ENCODE measurements at places on chromosomes 11 and 22.

DNA sequence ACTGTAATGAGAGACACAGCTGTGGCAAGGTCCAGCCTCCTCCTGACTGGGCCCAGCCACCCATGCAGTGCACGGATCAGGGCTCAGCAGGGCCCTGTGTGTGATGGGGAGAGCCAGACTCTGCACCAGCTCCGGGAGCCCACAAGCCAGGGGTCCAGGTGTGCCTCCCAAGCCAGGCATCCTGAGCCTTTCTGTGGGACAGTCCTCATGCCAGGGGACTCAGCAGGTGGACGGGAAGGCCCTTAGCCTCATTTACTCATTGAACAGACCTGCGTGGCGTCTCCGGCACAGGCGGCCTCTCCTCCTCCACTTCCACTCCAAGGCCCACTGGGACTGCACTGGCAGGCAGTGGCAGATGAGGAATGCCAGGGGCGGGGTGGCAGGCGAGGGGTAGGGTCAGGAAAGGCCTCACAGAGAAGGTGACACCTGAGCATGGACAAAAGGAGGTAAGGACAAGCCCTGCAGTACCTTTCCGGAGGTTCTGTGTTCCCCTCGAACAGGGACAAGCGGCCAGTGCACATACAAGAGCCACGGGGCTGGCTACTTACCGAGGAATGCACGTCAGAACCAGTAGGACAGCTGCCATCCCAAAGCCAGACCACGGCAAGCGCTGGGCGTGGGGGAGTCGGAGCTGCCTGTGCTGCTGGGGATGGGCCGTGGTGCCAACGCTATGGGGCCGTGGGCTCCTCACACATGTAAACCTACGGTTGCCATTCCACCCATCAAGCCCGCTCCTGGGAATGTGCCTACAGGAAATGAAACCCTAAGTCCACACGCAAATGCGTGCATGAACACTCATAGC lies 52.7 kb downstream of the IGF2 start:
- no peak for DNase-seq

GRCh38 chr22:29268511-29269229 lies 602 bp downstream of the EWSR1 start:
- no peak for DNase-seq

GRCh38 chr11:64196626-64197025 lies 9.9 kb upstream of the FERMT3 start:
- DNase-seq = no peak

GRCh38 chr11:129723761-129724162 lies 91.9 kb upstream of the TMEM45B start:
- DNase-seq = no peak

DNA sequence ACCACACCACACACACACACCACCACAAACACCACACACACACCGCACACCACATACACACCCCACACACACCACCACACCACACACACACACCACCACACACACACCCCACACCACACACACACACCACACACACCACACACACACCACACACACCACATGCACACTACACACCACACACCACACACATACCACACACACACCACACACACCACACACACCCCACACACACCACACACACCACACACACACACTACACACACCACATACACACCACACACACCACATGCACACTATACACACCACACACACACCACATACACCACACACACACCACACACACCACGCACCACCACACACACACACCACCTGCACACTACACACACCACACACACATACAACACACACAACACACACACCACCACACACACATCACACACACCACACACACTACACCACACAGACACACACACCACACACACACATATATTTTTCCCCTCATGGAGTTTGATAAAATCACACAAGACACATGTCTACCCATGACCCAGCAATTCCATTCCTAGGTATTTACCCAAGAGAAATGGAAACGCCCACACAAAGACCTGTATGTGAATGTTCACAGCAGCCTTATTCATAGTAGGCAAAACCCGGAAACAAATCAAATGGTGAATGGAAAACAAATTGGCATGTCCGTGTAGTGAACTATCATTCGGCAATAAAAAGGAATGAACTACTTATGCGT lies 14.3 kb downstream of the CD5 start:
- DNase-seq = no peak
